IPS DF 19.7 (cell line): ENCODE measurements at places on chromosomes 2 and 18.

GRCh38 chr2:239951129-239951734 is 73.9 kb downstream of the NDUFA10 start:
- DNase-seq = no peak

- no peak for DNase-seq
Measured at GRCh38 chr2:63537306-63537705, 51.0 kb downstream of the WDPCP start.

GRCh38 chr2:37614061-37614738 is 57.2 kb downstream of the CDC42EP3 start:
- DNase-seq = no peak

- no peak for DNase-seq
Measured at GRCh38 chr2:11133238-11133935, 21.9 kb upstream of the SLC66A3 start.

DNA sequence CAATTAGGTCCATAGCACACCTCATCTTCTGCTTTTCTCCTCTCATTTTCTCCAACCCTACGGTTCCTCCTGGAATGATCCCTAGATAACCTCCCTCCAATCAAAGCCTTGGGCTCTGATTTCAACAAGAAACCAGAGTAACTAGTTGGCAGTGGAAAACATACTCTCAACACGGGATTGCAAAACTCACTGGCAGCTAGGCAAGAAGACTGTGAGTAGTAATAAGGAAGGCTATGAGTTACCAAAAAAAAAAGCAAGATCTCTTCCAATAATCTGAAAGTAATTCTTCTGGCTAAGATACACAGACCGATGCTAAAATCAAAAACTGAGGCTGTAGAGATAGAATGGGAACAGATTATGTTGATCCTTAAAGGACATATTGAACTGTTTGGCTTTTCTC is 28.4 kb upstream of the CCDC102B start:
- no peak for DNase-seq

- DNase-seq = no peak
Measured at GRCh38 chr2:160429248-160430000, 64.2 kb downstream of the RBMS1 start.

- no peak for DNase-seq
Measured at GRCh38 chr18:23828426-23828825, 139.2 kb downstream of the LAMA3 start.

- DNase-seq = no peak
Measured at GRCh38 chr18:11849279-11849678, 1.9 kb upstream of the CHMP1B start.

DNA sequence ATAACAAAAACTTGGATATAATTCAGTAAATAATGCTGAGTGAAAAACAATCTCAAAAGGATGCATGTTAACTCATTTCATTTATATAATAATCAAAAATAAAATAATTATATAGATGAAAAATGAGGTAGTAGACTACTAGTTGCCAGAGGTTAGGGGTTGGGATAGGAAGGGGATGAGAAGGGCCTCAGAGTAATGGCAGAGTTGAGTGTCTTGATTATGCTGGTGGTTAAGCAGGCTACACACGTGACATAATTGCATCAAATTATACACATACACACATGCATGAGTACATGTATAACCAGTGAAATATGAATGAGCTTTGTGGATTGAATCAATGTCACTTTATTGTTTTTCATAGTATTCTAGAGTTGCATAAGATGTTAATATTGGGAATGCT is 201.0 kb downstream of the RIT2 start:
- no peak for DNase-seq

GRCh38 chr2:29749843-29750242 is 171.5 kb downstream of the ALK start:
- DNase-seq = no peak

- no peak for DNase-seq
Measured at GRCh38 chr2:215419113-215419512, 16.8 kb downstream of the FN1 start.

DNA sequence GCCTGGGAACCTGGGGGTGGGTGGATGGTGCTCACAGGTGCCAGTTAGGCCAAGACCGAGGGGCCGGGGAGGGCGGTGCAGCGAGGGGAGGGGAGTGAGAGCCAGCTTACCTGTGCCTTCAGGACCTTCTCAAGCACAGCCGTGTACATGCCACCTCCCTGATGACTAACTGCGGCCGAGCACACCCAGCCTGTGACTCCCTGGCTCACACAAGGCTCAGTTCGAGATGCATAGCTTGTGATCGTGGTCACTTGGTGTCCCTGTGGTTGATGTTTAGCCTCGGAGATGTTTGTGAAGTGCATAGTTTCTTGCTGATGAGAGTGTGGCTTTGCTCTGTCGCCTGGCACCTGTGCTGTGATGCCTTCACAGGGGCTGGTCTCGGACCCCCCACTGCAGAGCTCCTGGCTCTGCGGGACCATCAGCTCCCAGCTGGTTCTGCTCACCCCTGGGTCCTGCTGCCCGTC is 84.5 kb upstream of the ODC1 start:
- DNase-seq = no peak

DNA sequence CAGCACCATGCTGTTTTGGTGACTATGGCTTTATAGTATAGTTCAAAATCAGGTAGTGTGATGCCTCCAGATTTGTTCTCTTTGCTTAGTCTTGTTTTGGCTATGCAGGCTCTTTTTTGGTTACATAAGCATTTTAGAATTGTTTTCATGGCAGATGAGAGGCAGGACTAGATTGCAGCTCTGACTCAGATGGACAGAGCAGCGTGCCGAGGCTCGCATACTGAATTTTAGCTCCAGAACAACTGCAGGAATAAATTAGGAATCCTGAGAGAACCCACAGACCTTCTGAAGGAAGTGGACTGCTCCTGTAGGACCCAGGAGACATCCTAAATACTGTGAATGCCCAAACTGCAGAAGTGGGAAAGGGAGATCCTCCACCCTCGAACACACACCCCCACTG is 141.6 kb downstream of the NETO1 start:
- no peak for DNase-seq

GRCh38 chr2:125405816-125406215 is 1250.1 kb upstream of the GYPC start:
- DNase-seq = peak; percentile 3

- peak; percentile 3 for DNase-seq
Measured at GRCh38 chr2:144267239-144267638, 252.7 kb downstream of the ZEB2 start.

GRCh38 chr2:26597197-26597596 is 44.0 kb downstream of the CIB4 start:
- no peak for DNase-seq

- DNase-seq = no peak
Measured at GRCh38 chr18:54109131-54109683, 115.3 kb downstream of the MBD2 start.

- no peak for DNase-seq
Measured at GRCh38 chr2:23718931-23719700, 207.8 kb downstream of the ATAD2B start.

GRCh38 chr2:36831185-36831584 is 134.7 kb downstream of the VIT start:
- no peak for DNase-seq

- no peak for DNase-seq
Measured at GRCh38 chr2:240197462-240198139, 57.1 kb upstream of the OTOS start.

DNA sequence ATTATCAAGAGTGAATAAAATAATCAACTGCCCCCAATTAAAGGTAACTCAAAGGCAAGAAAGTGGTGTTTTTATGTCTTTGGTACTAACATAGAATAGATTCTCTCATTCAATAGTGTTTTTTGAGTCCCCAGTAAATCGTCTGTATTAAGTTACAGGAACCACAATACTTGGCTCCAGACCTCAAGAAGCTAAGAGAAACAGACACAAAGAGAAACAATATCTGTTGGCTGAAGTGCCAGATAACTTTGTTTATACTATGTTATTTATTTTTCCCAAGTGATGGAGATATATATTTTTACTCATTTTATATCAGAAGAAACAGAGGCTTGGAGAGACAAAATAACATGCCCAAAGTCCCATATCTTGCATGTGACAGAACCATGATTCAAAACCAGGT is 201.7 kb upstream of the HNRNPA3 start:
- no peak for DNase-seq

DNA sequence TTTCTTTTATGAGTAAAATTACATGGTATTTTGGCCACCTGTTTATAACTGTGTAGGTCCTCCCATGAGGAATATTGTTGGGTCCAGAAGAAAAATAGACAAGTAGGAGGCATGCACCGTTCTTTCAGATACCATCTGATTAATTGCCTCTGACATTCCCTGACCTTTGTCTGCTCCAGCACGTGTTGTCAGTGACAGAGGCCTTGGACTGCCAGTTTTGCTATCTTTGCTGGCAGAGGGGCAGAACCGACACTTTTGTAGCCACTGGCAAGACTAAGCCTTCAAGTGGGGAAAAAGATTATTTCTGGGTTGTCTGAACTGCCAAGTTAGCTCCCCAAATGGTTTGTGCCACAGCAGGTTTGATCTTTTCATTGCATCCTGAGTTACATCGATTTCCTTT is 276.9 kb downstream of the CAMKMT start:
- no peak for DNase-seq

- no peak for DNase-seq
Measured at GRCh38 chr2:229180658-229181057, 90.4 kb downstream of the PID1 start.

GRCh38 chr18:31041271-31042083 is 1.1 kb downstream of the DSC3 start:
- no peak for DNase-seq

- DNase-seq = no peak
Measured at GRCh38 chr2:171924170-171924942, 2.1 kb downstream of the HAT1 start.
